ENCODE measurements at places on chromosomes 6 and 20.

DNA sequence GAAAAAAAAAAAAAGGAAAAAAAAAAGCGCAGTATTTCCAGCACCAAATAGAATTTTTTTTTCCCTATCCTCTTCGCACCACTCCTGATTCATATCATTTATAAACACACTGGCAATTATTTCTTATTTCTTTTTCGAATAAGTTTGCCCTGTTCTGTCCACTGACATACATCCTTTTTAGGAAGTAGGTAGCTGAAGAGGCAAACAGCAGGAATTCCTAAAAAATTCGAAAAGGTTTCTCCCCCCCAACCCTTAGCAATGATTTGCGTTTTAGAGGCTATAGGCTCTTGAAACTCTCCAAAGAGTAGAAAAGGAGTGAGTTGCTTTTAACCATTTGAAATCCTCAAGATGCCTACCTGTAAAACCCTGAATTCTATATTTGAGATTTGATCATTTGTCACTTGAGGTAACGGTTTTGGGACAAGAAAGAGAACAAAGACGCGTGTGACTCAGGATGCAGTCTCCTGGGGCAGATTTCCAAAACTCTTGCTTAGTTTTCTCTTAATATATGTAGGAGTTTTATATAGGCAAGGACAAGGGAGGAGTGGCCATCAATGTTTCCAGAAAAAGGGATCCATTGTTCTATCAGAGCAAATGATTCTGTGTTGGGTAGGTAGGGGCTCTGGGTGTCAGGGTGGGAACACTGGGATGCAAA, 531 bp upstream of the CCN2 start:
- DNase-seq = no peak

DNA sequence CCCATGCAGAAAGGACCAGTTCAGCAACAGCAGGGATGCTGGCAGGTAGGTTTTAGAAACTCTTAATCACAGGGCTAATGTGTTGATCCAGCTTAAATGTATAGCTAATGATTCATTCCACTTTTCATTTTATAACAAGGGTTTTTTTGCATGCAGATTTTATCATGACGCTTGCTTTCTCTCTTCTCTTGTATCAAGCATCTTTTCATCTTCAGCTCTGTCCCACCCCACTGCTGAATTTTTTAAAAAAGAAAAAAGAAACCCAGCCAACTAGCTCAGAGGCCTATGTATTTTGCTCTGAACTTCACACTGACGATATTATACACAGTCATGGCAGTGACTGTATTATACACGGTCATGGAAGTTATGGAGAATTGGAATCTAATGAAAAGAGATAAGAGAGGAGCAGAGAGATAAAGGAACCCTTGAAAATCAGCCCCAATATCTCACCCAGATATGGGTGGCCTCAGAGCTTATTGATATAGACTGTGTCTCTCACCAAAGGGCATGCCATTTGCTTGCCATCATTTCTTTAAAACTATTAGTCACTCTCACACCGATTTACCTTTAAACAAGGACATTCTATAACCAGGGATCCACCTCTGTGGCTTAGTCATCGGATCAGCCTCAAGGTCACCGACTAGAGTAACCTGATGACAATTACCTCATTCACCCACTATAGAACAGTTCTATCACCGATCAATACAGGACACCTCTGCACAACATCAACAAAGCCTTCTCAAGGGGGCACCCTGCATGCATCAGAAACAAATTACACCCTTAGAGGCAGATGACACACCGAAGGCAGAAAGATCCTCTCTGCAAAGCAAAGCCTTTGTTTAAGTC, 222.0 kb downstream of the ATXN1 start:
- DNase-seq = no peak

DNA sequence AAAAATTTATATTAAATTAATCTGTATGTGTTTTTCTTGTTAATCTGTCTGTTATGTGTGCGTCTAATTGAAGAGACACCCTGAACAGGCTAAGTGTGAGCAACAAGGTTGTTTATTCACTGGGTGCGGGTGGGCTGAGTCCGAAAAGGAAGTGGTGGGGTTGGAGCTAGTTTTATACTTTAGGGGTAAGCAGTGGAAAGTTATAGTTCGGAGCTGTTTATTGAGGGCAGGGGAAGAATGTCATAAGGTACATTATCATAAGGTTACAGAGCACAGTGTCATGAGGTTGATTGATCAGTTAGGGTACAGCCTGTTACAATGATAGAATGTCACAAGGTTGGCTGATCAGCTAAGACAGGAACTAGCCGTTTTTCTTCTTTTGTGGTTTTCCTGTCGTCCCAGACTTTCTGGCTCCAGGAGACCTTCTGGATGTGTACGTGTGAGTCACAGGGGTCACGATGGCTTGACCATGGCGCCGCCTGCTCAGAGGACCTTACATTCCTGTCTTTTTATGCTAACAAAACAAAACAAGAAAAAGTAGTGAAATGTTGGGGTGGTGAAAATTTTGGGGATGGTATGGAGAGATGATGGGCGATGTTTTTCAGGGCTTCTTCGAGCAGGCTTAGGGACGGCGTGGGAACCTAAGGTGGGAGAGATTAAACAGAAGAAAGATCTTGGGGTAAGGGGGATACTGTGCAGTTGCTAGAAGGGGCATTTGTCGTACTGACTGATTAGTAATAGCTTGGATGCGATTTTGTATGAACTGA, 754.0 kb upstream of the ADGRB3 start:
- no peak for DNase-seq

- no peak for DNase-seq
Measured at GRCh38 chr6:150651808-150652470, 52.3 kb downstream of the PLEKHG1 start.

DNA sequence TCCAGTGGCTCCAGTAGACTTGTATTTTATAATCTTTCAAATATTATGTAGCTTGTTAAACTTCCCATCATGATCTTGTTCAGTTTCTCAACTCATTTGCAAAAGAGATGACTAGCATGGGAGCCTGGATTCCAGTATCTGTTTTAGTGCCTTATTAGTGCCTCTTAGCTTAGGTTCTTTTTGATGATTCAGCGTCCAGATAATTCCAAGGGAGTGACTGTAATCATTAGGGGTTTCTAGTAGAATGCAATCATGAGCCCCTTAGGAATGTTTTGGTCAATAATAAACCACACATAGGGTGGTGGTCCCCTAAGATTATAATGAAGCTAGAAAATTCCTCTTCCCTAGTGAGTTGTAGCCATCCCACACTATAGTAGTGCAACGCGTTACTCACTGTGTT, 7.0 kb downstream of the CD2AP start:
- no peak for DNase-seq
